ENCODE measurements at places on chromosomes 2 and 18.

DNA sequence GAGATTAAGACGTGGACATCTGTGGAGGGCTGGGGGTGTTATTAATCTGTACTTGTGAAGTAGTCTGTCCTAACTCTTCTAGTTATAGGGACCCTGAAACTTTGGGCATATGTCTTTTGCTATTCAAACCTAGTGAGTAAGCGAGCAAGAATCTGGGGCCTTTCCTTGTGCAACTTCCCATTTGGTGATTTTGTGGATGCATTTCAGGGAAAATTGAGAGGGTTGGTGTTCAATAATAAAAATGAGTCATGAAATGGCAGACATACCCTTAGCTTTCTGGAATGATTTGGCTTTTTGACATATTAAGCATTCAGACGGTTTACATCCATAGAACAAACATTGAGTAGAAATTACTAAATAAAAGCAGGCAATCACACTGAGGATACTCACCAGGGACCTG is 17.0 kb downstream of the COL4A4 start:
- DNase-seq = no peak

DNA sequence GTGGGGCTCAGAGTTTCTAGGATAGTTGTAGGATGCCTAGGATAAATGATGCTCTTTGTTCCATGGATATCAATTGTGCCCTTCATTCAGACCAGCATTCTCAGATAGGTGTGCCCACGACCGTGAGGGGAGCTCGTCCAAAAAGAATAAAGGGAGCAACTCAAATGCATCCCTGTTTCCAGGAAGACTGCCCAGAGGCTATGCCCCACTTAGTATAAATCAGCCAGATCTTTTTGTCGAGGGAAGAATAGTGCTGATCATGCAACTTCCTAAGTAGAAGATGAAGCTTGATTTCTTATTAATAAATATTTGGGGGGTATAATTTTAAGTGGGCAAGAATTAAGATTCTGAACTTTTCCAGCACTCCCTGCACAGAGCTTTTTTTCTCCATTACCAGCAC is 450.2 kb downstream of the ARHGAP15 start:
- no peak for DNase-seq

GRCh38 chr2:236179236-236180075 is 11.3 kb upstream of the GBX2 start:
- DNase-seq = no peak

DNA sequence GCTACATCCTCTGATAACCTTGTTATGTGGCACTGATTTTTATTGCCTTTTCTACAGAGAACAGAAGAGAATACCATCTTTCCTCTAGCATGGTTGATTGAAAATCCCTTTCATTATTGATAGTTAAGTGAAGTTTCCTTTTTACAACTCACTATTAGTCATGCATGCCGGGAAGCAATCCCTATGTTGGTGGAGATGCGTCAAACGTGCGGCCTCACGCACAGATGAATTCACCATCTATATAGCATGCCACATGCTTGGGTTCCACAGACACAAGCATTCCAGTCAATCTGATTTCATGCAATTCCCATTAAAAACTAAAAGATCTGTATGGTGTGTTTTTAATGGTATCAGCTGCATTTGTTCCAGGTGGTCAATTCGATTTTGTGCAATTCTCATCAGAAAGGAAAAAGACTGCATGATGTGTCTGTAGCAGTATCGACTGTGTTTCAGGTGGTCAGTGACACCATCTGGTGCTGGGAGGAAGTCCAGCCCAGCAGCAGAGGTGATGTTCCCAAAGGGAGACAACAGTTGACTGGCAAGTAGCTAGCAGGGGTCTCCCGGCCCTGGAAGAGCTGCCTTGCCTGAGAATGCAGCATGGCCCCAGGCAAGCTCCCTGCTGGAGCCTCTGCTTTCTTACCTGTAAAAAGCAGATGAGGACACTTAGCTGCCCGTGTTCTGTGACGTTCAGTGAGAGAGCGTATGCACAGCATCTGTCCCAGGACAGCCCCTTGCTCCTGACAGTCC is 151.3 kb upstream of the NCK2 start:
- DNase-seq = no peak

- peak; percentile 8 for DNase-seq
These were observed at the start of gene FAM110C for GRCh38 chr2:46471-47345. Gene FAM110C, minus strand, starts transcription at chr2:46505. Its CDS starts 120 bp downstream, at chr2:46385.

DNA sequence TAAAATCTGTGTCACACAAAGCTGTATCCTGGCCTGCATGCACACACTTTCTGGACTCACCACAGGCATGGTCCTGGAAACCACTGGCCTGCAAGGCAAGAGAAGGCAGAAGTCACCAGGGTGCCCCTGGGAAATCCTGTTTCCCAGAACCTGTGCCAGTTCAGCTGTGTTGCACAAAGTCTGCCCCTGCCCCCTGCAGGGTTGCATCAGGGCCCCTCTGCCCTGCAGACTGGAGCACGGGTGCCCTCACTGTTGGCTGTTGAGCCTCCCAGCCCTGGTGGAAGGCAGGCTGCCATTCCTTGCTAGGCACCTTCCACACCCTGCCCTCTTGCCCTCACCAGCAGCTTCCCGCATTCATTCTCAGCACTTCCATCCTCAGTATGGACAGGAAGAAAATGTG is 18.0 kb upstream of the TUBB6 start:
- DNase-seq = no peak

GRCh38 chr2:113129519-113130078 is 2.2 kb downstream of the IL1RN start:
- no peak for DNase-seq

GRCh38 chr18:24270937-24271380 is 126.7 kb downstream of the OSBPL1A start:
- peak; percentile 44 for DNase-seq

GRCh38 chr2:175929850-175930249 is 72.2 kb downstream of the LNPK start:
- no peak for DNase-seq

GRCh38 chr18:58884680-58885079 is 20.0 kb downstream of the ZNF532 start:
- no peak for DNase-seq

- no peak for DNase-seq
These were observed 25.9 kb upstream of the GCC2 start for GRCh38 chr2:108423067-108423466.

- DNase-seq = no peak
These were observed 526.3 kb upstream of the LRRTM1 start for GRCh38 chr2:80830891-80831290.

GRCh38 chr18:31209041-31209440 is 46.4 kb upstream of the DSC1 start:
- DNase-seq = no peak

DNA sequence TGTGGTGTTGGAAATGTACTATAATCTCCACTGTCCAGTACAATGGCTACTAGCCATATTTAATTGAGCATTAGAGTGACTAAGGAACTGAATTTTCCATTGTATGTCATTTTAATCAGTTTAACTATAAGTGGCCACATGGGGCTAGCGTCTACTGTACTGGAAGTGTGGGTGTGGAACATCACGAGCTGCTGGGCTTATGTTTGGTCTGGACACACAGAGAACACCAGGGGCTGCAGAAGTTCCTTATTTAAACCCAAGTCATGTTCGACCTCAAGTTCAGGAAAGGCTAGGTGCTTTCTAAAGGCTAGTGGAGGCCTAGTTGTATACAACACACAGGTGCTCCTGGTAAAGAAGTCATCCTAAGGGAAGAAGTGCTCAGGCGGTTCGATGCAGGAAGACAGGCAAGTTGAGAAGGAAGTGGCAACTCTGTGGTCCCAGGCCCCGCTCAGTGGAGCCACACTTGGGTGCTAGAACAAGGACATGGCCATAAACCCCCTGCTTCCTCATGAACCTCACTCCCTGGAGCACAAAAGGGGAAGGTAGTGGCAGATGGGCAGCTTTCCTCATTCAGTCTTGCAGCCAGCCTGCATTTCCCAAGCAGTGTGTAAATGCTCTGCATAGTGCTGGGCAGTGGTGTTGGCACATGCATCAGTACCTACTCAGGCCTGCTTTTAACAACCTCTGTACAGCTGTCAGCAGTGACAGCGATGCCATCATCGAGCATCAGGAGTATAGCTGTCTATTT is 13.3 kb downstream of the LGALSL start:
- DNase-seq = peak; percentile 14

GRCh38 chr2:167264380-167264779 is 376.1 kb downstream of the XIRP2 start:
- peak; percentile 3 for DNase-seq

GRCh38 chr18:3213300-3214059 is 6.3 kb downstream of the MYOM1 start:
- DNase-seq = no peak

- DNase-seq = no peak
These were observed 69.0 kb upstream of the FAM110C start for GRCh38 chr2:115303-115702.

- no peak for DNase-seq
These were observed 3.2 kb downstream of the RAB3GAP1 start for GRCh38 chr2:135055182-135055786.

GRCh38 chr2:62102402-62102920 is 93.5 kb upstream of the B3GNT2 start:
- no peak for DNase-seq

GRCh38 chr2:164597983-164598382 is 23.3 kb downstream of the GRB14 start:
- DNase-seq = no peak

DNA sequence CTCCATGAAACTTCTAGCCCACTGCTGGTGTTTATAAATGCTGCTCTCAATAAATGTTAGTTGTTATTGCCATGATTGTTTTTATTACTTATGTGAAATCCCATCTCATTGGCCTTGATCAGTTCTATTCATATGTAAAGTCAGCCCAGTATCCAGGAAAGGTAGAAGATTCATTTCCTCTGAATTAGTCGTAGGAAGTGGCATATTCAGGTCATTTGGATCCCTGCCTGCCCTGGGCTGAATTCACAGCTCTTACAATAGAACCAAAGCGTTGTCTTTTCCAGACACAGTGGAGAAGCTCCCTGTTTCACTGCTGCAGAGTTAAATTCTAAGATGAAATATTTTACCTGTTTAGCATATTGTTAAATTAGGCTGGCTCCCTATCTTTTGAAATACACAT is 70.3 kb downstream of the MAIP1 start:
- no peak for DNase-seq

DNA sequence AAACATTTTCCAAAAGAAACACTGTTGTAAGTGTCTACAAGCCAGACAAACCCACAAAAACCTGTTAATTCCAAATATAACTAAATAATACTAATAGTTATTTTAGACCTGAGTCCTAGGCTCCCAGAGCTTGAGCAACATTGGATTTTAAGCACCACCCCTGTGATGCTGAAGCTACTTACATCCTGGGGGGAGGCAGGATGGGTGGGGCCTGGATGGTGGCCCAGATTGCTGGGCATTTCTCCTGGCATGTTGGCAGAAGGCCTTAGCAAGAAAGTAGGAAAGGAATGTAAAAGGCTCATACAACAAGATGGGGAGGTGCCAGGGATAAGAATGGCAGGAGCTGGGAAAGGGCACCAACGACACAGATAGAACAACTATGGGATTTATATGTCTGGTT is 50.7 kb upstream of the OTX1 start:
- no peak for DNase-seq

GRCh38 chr2:172919732-172920131 is 155.9 kb upstream of the MAP3K20 start:
- DNase-seq = no peak

DNA sequence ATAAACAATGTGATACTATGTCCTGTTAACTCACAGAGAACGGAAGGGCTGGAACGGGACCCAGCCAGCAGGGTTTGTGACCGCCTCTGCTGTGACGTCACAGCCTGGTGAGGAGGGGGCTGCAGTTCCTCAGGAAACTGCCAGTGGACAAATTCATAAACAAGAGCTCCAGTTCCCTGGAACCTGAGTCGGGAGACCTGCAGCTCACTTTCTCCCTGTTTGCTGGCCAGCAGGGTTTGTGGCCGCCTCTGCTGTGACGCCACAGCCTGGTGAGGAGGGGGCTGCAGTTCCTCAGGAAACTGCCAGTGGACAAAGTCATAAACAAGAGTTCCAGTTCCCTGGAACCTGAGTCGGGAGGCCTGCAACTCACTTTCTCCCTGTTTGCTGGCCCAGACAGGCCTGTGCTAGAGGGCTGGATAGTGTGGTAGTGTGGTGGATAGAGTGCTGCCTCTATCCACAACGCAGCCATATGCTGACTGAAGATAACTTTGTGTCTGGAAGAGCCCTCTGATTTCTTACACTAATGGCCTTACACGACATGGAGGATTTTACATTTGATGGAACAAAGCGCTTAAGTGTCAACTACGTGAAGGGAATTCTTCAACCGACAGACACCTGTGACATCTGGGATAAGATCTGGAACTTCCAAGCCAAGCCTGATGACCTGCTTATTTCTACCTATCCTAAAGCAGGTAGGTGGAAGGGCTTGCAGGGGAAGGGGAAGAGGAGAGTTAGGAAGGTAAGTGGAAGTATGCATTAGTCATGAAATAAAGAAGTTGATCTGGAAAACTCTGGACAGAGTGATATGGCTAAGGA is at the start of gene SULT1C4:
Gene SULT1C4 (plus strand): TSS at position 140 of the 816 bp plus-strand sequence. CDS start 384 bp downstream, at position 524.
- no peak for DNase-seq

DNA sequence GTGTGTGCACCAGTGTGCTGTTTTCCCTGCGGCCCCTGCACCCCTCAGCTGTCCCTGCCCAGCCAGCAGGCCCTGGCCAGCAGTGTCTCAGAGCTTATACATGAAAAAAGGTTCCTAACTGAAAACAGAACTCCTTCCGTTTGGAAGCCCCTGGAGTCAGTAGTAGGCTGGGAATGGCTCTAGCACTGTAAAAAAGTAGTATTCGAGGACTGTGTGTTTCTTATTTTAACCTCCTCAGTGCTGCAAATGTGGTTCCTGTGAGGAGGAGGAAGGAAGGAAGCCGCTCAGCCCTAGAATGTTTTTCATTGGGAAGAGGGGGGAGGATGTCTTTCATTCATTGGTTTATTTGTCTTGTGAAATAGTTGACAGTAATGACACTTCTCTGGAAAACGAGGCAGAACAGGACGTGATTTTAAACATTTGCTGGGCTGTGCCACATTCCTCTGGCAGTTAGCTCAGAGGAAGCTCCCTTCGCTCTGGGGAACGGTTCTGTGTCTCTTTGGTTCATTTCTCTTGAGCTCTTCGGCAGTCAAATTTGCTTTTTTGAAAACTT is 103.5 kb downstream of the SPTBN1 start:
- DNase-seq = no peak

- no peak for DNase-seq
These were observed 519.5 kb upstream of the CHAC2 start for GRCh38 chr2:53247956-53248735.

DNA sequence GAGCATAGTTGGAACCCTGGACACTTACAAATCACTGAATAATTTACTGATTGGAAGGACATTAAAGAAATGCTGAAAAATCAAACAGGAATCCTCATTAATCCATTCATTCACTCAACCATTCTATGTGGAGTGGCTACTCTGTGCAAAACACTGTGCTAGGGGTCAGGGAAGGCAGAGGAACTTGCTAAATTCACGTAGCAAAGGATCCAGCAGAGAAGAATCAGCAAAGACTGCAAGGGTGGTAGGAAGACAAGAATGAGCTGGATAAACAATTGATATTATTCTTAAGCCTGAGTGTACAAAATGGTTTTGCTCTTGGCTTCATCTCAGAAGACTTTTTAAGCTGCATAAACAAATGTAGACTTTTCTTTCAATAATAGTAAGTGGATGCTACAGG is 164.3 kb upstream of the CAVIN2 start:
- DNase-seq = no peak

GRCh38 chr18:31438402-31438801 is 9.1 kb upstream of the DSG3 start:
- no peak for DNase-seq

- no peak for DNase-seq
These were observed 96.7 kb upstream of the SLC39A10 start for GRCh38 chr2:195560209-195560895.

GRCh38 chr2:83630351-83630750 is 828.7 kb downstream of the SUCLG1 start:
- DNase-seq = no peak

- no peak for DNase-seq
These were observed 616.7 kb downstream of the TDRD15 start for GRCh38 chr2:21740484-21740883.

GRCh38 chr2:16632598-16632997 is 33.0 kb downstream of the CYRIA start:
- DNase-seq = no peak
